Stimulated activated CD8-positive, alpha-beta memory T cell treated with anti-CD3 and anti-CD28 coated beads, Interleukin-4, amount 100 ng/mL, for 24 hours (primary cell): ENCODE measurements at places on chromosomes 7 and 10.

GRCh38 chr10:69641261-69641980 is 11.4 kb downstream of the FAM241B start:
- no peak for DNase-seq

DNA sequence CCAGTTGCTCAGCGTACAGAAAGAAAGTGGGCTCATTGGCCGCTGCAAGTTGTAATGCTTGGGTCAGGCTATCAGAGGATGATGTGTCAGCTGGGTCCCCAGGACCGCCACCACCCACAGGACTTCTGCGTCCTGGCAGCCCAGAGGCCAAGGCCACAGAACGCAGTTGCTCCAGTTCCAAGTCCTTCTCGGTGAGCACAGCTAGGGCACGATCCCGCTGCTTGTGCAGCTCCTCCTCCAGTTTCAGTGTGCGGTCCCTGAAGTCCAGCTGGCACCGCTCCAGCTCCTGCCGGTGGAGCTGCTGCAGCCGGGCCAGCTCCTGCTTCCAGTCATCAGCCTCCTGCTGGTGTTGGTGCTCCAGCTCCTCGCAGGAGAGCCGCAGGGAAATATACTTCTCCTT is 3.0 kb downstream of the GCC1 start:
- no peak for DNase-seq

DNA sequence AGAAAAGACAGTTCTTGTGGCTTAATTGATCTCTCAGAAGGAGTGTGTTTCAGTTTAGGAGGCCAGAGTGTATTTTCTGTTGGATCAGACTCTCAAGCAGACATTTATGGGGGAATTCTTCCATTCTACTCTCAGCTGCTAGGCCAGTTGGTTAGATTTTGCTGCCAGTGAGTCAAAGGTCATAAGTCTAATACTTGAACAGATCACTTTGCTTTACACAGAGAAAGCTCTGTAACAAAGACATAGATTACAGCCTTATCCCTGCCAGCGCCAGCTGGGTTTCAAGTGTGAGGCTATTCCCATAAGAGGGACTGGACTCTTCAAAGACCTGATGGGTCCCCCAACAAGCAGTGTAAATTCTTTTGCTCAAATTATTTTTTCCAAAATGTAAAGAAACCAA is 145.6 kb upstream of the SEMA3C start:
- no peak for DNase-seq

DNA sequence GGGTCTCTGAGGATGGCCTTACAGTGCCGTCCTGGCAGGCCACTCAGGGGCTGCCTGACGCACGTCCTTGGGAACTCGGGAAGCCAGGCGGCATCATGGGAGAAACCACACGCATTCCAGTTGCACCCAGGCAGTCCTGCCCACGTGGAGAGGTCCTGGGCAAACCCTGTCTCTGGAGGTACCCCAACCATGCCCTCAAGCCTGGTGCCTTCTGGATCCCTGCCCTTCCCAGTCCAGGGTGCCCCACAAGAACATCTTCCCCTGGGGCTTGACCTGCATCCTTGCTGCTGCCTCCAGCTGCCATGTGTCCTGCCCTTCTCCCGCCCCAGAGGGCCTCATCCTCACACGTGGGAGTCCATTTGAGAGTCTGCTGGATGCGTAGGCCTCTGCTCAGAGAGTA is 200.3 kb upstream of the PPP2R2D start:
- no peak for DNase-seq

DNA sequence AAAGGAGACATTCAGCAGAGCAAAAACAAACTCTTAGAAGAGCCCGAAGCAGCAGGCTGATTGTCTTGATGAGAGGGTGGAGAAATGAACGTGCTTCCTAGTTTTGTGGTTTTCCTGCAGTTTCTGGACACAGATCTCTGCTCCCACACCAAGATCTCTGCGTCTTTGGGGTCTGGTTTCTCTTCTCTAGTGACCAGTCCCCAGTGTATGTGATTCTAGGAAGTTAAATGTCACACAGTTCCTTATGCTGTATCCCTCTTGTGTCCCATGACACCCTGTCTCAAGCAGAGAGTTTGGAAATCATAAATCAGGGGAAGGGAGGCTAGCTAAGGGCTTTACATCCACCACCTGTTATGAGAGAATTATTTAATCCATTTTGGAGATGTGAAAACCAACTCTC is 55.4 kb upstream of the KLF14 start:
- DNase-seq: no peak

DNA sequence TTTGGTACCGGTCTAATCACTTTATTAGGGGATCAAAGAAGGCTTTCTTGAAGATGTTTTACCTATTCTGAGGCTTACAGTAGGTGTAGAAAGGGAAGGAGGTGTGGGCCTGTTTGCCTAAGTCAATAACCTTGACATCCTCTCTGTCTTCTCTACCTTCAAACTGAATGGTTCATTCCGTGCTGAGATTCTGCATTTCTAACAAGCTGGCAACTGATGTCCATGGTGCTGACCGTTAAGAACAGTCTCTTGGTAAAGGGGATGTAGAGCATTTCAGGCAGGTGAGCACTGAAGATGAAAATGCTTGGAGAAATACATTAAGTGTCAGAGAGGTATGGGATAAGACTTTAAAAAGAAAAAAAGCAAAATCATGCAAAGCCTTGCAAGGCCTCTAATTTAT is 51.5 kb upstream of the DGKB start:
- no peak for DNase-seq

GRCh38 chr7:108097703-108098102 is 32.5 kb downstream of the LAMB4 start:
- no peak for DNase-seq

DNA sequence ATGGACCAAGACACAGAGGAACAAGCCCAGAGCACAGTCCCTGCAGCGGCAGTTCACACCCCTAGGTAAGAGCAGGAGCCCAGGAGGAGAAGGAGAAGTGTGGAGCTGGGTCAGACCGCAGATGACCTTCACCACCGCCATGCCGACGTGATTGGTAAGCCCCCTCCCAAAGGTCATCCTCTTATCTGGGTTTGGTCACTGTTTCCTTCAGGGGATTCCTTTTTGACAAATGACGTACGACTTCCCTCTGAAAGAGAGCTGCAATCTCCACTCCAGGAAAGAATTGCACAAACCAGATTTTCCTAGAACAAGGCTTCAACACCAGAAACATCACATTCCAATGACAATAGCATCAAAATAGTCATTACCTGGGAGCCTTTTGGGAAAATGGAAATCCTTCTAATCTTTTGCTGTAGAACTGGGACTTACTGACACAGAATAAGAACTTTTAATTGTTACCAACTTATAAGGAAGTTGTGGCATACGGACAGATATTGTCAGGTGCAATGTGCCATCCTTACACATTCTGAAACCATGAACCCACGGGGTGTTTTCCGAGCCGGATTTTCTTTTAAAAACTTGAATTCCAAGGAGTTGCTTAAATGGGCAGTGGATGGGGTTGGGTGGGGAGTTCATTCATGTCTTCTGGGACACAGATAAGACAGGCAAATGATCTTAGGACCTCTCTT is 20.8 kb upstream of the ADAM12 start:
- DNase-seq: no peak

GRCh38 chr10:51005551-51005950 is 68.7 kb upstream of the PRKG1 start:
- no peak for DNase-seq

GRCh38 chr7:10439027-10439426 is 534.6 kb upstream of the PHF14 start:
- no peak for DNase-seq

DNA sequence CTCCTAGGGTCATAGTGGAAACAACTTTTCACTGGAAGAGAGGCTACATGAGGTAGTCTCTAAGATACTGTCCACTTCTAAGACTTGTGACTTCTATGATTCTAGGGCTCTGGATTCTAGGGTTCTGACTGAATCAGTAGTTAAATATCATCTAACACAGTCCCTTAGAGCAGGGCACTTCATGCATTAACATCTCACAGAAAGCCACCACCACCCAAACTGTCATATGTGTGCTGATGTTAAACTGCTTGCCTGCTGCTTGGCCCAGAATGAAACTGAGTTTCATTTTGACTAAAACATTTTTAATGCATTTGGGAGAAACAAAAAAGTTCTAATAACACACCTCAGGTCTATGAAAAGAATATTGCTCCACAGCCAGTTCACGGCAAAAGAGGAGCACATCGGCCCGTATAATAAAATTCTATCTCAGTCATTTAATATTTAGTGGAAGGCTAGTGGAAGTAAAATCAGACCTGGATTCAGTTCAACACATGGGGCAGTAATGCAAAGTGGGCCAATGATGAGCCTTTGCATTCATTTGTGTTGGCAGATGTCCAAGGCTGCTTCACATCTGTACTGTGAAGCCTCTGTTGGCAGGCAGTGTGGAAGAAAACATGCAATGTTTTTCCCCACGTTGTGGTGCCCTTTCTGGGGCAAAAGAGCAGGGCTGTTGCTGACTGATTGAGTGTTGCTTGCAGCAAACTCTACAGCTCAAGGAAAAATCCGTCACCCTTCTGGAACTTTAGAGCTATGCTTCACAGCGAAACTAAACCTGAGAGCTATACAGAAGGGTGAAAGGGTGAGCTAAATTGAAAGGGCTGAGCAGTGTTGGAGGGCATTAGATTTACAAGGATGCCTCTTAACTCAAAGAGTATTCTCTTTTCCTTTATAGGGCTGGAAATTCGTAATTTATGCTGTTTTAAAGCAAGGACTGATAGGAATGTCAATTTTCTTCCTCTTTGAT is 33.5 kb upstream of the AUTS2 start:
- DNase-seq: no peak

GRCh38 chr7:120859459-120859858 is 1.5 kb upstream of the TSPAN12 start:
- no peak for DNase-seq

DNA sequence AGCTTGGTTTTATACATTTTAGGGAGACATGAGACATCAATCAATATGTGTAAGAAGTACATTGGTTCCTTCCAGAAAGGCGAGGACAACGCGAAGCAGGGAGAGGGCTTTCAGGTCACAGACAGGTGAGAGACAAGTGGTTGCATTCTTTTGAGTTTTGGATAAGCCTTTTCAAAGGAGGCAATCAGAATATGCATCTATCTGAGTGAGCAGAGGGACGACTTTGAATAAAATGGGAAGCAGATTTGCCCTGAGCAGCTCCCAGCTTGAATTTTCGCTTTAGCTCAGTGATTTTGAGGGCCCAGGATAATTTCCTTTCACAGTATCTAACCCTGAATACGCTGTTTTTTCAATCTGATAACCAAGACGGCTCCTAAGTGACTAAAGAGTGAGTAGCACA is 82.5 kb upstream of the MYO3A start:
- DNase-seq: no peak

GRCh38 chr10:89550509-89550908 is 15.1 kb upstream of the SLC16A12 start:
- DNase-seq: no peak

- DNase-seq: no peak
These were observed 1.5 kb downstream of the PLCE1 start for GRCh38 chr10:93995182-93995581.

GRCh38 chr7:149624006-149624405 is 126.4 kb upstream of the ZNF746 start:
- DNase-seq: peak; percentile 15

- no peak for DNase-seq
These were observed 25.9 kb downstream of the TRDMT1 start for GRCh38 chr10:17175551-17175950.

DNA sequence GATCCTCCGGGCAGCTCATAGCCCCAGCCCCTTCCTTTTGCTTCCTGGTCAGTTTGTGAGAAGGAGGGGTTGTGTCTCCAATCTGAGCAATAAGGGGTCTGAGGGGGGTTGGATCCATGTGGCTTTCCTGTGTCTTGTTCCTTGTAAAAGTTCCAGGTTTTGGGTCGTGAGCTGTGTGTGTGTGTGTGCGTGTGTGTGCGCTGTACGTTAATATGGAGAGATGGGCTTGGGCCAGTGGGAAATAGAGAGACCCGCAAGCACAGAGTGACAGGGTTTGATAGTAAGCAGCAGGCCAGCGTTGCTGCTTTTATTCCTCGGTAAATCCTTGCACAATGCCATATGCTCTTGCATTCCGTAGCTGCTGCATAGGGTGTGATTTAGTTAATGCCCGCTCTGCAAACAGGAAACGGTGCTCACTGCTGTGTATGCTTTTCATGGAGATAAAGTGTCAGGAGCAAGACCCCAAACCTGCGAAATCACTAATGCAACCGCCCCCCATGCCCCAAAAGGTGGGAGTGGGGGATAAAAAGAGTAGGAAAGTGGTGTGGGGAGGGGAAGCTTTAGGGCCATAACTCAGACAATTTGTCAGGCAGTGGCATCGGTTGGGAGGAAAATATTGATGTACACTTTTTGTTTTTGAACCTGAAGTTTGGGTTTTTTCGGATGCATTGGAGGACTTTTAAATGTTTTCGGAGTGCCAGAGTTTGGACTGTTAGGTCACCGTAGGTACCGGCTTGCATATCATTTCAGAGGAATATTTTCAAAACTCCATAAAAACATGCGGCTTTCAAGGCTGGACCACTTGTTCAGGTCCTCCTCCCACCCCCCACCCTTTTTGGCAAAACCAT is 108.7 kb downstream of the TCF7L2 start:
- DNase-seq: no peak

GRCh38 chr7:144391823-144392255 is 11.7 kb downstream of the NOBOX start:
- DNase-seq: no peak

DNA sequence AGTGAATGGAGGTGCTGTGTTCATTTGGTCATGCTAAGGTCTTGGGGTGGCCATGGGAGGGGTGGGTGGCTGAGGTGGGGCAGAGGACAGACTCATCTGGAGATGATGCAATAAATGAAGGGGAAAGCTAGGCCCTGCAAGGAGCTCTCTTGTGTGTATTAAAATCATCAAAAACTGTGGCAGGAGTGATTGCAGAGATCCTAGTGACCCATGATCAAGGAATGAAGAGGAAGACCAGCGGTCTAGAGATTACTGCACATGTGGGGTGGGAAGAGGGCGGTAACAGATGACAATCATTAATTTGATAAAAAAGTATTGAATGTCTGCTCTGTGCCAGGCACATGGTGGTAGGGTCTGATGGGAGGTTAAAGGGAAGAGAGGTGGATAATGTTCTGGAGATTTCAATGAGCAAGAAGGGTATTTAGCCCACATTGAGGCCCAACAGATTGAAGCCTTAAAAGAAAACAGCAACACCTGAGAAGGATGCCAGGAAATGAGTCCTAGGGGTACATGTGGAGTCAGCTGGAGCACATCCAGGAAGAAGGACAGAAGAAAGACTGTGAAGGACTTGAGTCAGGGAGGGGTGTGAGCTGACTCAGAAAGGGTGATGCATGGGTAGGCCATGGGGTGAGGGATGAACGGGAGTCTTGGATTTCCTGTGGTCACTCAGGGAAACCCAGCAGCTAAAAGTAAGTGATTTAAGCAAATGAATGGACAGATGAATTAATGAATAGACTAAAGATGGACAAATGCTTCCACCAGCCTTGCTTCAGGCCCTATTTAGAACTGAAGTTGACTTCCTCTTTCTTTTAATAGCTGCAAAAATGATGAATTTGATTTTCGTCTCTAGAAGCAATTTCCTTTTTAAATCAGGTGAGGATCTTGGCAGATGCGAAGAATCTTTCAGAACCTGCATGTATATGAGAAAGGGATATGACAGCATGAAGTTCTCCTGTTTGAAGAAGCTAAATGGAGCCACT is 83.1 kb upstream of the IGFBP3 start:
- DNase-seq: no peak
